Activated T-helper 1 cell treated with anti-CD3 and anti-CD28 coated beads, Interleukin-12 subunit alpha, Interleukin-12 subunit beta, Interleukin-2, Interleukin-4 antibody, amounts not matched to agents 30 ng/mL and 10 ng/mL and 1 ng/mL, durations not matched to agents 14 hours and 24 hours and 36 hours (primary cell): ENCODE measurements at places on chromosomes 2 and 18. TPM values are rescaled to one million over a fixed set of nuclear protein-coding genes. Genes with fewer than 3 reads are reported as not detected.

DNA sequence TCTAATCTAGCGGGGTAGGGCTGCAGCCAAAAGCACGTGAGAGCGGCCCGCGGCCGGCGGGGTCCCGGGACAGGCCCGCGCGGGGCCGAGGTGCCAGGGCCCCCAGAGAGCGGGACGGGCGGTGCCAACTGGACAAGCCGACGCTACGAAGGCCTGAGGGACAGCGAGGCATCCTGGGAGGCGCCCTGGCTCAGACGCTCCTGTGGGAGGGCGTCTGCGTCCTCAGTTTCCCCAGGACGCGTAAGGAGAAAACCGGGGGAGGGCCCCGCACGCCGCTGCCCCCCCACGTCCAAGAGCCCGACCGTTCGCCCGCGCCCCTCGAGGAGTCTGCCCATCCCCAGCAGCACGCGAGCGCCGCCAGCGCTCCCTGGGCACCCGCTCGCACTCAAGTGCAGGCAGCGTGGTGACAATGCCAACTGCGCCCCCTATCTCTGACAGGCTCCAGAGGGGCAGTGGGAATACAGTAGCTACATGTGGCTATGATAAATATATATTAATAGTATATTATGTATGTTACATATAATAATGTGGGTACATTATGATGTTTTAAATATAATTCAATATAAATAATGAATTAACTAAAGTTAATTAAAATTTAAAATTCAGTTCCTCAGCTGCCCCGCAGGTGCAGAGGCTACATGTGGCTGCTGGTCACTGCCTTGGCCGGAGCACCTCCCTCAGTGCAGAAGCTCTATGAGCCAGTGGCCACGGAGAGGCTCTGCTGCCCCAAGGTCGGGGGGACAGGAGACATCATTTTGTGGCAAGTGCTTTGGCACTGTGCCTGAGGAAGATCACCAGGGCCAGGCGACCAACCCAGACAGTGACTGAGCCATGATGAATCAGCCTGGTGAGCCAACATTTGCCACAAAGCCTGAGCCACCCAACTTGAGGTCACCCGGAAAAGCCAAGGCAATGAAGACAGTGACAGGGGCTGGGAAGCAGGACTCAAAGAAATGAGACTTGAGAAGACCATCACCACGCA is 5.5 kb upstream of the SFT2D3 start:
- H3K4me1 ChIP-seq = peaks cover 9% of the 10 kb centered on the region
- H3K27ac ChIP-seq = no peak overlapping the region
- H3K4me3 ChIP-seq = no peak overlapping the region
- no peaks in the 10 kb centered on the region for H3K36me3 ChIP-seq
- DNase-seq = no peak

- no peaks in the 10 kb centered on the region for H3K27me3 ChIP-seq
- no peaks in the 10 kb centered on the region for H3K4me1 ChIP-seq
- DNase-seq = no peak
- H3K36me3 ChIP-seq = no peaks in the 10 kb centered on the region
- no peak overlapping the region for H3K27ac ChIP-seq
- no peak overlapping the region for H3K4me3 ChIP-seq
These were observed 352.2 kb downstream of the DLGAP1 start for GRCh38 chr18:4102901-4103300.

DNA sequence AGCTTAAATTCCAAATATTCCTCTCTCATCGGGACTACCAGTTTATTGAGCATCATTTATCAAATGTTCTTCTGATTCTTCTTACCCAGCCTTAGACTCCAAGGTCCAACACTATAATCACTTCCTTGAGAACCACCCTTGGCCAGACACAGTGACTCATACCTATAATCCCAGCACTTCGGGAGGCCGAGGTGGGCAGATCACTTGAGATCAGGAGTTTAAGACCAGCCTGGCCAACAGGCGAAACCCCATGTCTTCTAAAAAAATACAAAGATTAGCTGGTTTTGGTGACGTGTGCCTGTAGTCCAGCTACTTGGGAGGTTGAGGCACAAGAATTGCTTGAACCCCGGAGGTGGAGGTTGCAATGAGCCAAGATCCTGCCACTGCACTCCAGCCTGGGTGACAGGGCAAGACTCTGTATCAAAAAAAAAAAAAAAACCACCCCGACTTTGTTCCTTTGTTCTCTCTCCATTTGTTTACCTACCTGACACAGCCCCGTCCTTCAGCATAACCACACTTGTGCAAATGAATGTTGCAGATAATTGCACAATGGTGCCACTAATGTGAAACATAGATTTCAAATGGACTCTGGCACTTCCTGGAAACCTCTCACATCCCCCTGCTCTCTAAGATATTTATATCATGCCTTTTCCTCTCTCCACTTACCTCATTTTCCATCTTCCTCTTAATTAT is 38.9 kb upstream of the LPIN2 start:
- no peak overlapping the region for H3K4me3 ChIP-seq
- H3K4me1 ChIP-seq = peaks cover 40% of the 10 kb centered on the region
- H3K36me3 ChIP-seq = peaks cover 19% of the 10 kb centered on the region
- H3K27ac ChIP-seq = peak overlapping the region; percentile 67
- DNase-seq = no peak
- no peaks in the 10 kb centered on the region for H3K27me3 ChIP-seq

- no peaks in the 10 kb centered on the region for H3K27me3 ChIP-seq
- no peak overlapping the region for H3K4me3 ChIP-seq
- DNase-seq = no peak
- H3K27ac ChIP-seq = peak overlapping the region; percentile 37
- peaks cover 72% of the 10 kb centered on the region for H3K36me3 ChIP-seq
These were observed 16.6 kb downstream of the HJURP start for GRCh38 chr2:233837694-233838229.

DNA sequence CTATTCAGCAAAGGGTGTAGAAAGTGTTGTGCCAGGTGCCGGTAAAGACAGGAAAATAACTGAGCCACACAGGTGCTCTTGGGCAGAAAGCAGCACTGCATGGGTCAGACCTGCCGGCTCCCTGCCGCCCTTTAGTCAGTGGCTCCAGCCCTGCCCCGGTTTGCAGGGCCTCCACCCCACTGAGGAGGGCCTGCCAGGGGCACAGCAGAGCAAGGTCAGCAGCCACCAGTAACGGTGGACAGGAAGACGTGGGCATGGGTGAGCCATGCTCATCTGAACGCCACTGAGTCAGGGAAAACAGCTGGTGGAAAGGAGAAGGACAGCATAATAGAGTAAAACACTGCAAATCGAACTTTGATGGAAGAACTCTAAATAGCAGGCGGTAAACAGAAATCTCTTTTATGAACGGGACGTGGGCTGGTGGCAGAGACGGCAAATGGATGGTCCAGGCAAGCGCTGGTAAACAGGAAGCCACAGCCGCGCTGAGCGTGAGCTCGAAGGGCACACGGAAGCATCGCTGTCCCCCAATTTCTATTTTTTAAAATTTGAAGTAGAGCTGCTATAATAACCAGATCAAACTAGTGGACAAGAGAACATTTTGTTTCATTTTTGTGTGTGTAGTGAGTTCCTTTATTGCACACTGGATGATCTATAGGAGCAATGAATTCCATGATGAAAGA is 141.8 kb upstream of the ALKAL2 start:
- H3K4me1 ChIP-seq = peaks cover 32% of the 10 kb centered on the region
- H3K36me3 ChIP-seq = peaks cover 4% of the 10 kb centered on the region
- no peak for DNase-seq
- peak overlapping the region; percentile 55 for H3K27ac ChIP-seq
- H3K27me3 ChIP-seq = peaks cover 4% of the 10 kb centered on the region
- peak overlapping the region; percentile 49 for H3K4me3 ChIP-seq

- no peak overlapping the region for H3K27ac ChIP-seq
- DNase-seq = no peak
- no peaks in the 10 kb centered on the region for H3K27me3 ChIP-seq
- H3K4me3 ChIP-seq = no peak overlapping the region
- H3K36me3 ChIP-seq = no peaks in the 10 kb centered on the region
- H3K4me1 ChIP-seq = no peaks in the 10 kb centered on the region
These were observed 200.5 kb downstream of the KLHL29 start for GRCh38 chr2:23585273-23586170.

DNA sequence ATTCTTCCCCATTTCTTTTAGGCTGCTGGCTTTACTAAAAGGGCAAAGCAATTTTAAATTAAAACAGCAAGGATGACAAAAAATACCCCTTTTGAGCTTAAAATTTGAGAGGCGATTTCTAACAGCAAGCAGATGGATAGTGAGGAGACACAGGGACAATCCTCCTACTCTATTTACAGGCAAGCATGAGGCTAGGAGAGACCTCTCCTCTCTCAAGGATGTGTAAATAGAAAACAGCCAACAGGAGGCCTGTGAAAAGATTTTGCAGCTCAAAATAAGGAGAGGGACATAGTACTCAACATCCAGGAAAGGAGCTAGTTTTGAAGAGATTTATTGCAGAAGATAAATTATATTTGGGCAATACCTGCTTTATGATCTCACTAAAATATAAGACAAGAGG is 53.8 kb downstream of the LINC00305 start:
- no peak for DNase-seq
- H3K27me3 ChIP-seq = no peaks in the 10 kb centered on the region
- no peaks in the 10 kb centered on the region for H3K4me1 ChIP-seq

DNA sequence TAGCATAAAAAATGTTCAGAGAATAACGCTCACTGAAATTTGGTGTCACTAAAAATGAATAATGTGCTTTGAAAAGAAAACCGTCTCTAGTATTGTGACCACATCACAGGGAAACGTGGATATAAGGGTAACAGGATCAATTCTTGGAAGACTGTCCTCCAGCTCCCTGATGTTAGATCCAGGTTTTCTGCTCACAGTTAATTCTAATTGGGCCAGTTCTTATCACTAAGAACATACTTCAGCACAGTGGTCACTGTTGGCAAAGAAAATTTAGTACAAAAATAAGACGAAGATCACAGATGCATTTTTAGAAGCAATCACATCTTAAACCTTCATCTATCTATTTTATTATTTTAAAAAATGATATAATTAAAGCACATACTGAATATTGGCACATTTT is 57.0 kb upstream of the CD226 start:
- no peaks in the 10 kb centered on the region for H3K27me3 ChIP-seq
- peaks cover 20% of the 10 kb centered on the region for H3K36me3 ChIP-seq
- H3K27ac ChIP-seq = no peak overlapping the region
- no peak overlapping the region for H3K4me3 ChIP-seq
- no peak for DNase-seq

DNA sequence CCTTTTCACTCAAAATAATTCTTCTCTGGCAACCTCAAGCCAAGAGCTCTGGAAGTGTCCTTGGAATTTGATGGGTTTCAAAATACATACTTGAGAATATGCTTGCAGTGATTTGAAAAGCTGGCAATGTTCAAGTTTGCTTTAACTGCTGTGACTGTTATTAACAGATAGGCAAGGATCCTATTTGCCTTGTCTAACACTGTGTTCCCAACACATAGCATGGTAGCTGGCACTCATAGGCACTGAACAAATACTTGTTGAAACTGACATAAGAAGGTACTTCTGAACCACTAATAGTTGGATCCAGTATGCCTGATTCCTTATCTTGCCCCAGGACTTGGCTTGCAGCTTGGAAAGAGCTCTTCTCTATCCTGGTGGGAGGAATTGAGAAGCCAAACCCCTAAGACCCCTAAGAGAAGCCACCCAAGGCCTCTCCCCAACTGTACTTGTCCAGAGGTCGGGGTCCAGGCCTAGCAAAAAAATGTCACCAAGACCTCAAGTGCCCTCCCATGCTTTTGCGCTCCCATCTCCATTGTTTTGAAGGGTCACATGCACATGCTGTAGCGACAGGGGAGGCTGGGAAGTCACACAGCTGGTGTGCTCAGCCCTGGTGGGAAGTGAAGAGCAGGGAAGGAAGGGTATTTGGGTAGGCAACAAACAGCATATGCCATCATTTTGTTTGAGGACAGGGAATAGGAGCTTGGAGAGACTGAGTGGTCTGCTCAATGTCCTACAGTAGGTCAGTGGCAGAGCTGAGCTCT is 118.4 kb upstream of the HAAO start:
- no peaks in the 10 kb centered on the region for H3K36me3 ChIP-seq
- H3K27ac ChIP-seq = no peak overlapping the region
- peaks cover 6% of the 10 kb centered on the region for H3K27me3 ChIP-seq
- DNase-seq = no peak
- no peak overlapping the region for H3K4me3 ChIP-seq

FAM161A gene
- 3.6 and 3.7 TPM in 2 replicates for total RNA-seq

ALKAL2 gene
- total RNA-seq = 0.18 TPM in 1 of 2 replicates, not detected in the other

TSPYL6 gene
- total RNA-seq = not detected in 2 replicates

REG3A gene
- not detected in 2 replicates for total RNA-seq

SCN7A gene
- not detected in 2 replicates for total RNA-seq
